ENCODE measurements at places on chromosomes 6 and 20. TPM values are rescaled to one million over a fixed set of nuclear protein-coding genes. Genes with fewer than 3 reads are reported as not detected.

- no peak for DNase-seq
These were observed 8.2 kb downstream of the IRAK1BP1 start for GRCh38 chr6:78875505-78875904.

Gene WFDC12
- not detected for total RNA-seq

Gene TNFRSF21
- 3.9 TPM for total RNA-seq

Gene KCNK5
- total RNA-seq = 0.22 TPM

Gene CYP24A1
- total RNA-seq = 0.20 TPM

Gene LHFPL5
- not detected for total RNA-seq

Data from gastrocnemius medialis (tissue), 4 donors.